Suppressor macrophage treated with lipopolysaccharide for 1 hour (primary cell): ENCODE measurements at places on chromosomes 4 and X.

GRCh38 chrX:22674932-22675331 is 324.8 kb upstream of the DDX53 start:
- DNase-seq, result no peak

- peak; percentile 1 for DNase-seq
Measured at GRCh38 chr4:110869862-110870572, 247.1 kb upstream of the PITX2 start.

DNA sequence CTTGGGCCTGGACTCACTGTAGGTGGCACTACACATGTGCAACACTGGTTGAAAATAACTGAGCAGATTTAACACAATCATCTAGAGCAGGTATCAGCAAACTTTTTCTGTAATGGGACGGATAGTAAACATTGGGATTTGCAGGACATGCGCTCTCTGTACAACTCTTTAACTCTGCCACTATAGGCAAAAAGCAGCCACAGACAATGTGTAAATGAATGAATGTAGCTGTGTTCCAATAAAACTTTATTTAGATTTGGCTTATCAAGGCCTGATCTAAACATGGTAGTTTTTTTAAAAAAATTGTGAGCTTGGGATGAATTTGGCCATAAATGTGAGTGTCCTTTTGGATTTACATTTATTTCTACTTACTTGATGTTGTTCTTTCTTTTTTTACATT is 407.3 kb downstream of the FAT4 start:
- no peak for DNase-seq

DNA sequence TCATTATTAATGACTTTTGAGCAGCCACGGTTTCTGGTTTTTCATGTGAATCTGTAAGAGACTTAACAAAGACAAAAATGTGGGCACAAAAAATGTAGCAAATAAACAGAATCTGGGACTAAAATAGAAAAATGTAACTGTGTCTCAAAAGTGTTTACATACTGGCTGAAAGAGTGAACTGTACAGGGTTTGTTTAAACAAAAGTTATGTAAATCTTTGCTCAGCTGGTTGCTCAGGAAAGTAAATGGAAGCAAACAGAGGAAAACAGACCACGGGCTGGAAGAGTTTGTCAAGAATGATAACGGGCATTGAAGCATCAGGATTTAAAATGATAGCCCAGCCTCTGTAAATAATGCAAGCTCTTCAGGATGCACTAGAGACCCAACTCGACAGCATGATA is 921.8 kb upstream of the FTHL17 start:
- no peak for DNase-seq

GRCh38 chr4:2931512-2932301 is 31.5 kb downstream of the NOP14 start:
- peak; percentile 77 for DNase-seq
